CD8-positive, alpha-beta T cell (primary cell): ENCODE measurements at places on chromosomes 2 and 18.

DNA sequence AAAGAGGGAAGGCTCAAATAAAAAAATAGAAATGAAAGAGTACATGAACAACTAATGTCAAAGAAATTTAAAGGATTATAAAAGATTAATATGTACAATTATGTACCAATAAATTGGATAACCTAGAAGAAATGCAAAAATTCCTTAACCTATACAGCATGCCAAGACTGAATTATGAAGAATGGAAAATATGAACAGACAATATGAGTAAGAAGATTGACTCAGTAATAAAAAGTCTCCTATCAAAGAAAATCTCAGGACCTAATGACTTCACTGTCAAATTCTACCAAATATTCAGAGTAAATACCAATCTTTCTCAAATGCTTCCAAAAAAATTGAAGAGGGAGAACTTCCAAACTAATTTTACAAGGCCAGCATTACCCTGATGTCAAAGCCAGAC lies 120.2 kb upstream of the SPOPL start:
- no peak for DNase-seq

DNA sequence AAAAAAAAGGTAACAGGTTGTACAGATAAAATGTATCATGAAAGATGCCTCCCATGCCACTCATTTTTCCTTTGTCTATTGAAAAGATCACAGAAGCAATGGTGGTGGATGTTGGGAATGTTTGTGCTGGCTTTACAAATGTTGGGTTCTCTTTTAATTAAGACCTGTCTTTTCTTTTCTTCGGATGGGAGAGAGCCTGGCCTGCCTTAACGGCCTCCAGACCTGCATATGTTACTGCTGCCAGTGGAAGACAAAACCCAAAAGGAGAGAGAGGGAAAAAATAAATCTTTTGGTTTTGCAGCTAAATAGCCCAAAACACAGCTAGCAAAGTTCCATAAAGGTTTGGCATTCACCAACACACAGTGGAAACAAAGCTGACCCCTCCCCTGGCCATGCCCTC lies 50.5 kb upstream of the FZD7 start:
- no peak for DNase-seq

GRCh38 chr18:12329125-12329698 lies 21.2 kb downstream of the TUBB6 start:
- DNase-seq, result no peak

DNA sequence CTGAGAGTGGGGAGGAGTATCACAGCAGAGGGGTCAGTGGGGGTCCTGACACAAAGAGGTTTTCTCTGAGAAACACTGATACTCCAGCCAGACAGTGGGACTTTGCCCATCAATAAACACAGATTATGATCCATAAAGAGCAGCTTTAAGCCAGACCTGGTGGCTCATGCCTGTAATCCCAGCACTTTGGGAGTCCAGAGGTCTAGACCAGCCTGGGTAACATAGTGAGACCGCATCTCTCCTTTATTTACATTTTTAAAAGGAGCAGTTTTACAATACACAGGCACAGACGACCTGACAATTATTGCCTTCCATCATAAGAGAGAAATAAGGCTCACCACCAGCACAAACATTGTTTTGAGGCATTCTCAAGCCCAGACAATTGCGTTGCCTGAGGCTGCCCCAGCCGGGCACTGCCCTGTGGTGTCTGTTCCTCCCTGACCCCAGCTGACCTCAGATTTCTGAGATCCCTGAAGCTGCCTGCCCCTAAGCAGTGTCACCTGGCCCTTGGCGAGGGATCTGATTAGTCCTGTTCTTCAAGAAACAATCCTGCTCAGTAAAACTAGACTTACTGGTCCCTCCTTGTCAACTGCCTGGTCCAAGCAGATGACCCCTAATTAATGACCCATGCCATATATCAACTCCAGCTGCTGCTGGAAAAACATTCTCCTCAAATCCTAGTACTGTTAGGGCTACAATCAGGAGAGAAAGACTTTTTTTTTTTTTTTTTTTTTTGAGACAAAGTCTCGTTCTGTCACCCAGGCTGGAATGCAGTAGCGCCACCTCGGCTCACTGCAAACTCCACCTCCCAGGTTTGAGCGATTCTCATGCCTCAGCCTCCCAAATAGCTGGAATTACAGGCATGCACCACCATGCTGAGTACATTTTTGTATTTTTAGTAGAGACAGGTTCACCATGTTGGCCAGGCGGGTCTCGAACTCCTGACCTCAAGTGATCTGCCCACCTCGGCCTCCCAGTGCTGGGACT lies 59.4 kb upstream of the SOS1 start:
- no peak for DNase-seq

DNA sequence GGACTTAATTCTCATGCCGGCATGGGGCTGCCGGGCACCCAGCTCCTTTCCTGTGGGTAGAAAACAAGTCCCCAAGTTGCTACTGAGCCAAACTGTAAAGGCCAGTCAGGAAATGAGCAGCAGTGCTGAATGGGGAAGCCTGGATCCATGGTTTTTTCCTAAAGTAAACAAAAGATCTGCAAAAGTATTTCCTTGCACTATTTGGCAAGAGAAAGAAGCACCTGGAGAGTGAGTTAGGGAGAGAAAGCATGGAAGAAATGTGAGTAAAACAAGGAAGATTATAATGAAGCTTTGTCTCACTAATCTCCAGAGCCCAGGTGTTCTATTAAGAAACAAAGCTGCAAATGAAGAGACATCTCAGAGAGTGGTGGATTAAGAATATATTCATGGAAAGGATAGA lies 117.6 kb downstream of the METTL8 start:
- no peak for DNase-seq

DNA sequence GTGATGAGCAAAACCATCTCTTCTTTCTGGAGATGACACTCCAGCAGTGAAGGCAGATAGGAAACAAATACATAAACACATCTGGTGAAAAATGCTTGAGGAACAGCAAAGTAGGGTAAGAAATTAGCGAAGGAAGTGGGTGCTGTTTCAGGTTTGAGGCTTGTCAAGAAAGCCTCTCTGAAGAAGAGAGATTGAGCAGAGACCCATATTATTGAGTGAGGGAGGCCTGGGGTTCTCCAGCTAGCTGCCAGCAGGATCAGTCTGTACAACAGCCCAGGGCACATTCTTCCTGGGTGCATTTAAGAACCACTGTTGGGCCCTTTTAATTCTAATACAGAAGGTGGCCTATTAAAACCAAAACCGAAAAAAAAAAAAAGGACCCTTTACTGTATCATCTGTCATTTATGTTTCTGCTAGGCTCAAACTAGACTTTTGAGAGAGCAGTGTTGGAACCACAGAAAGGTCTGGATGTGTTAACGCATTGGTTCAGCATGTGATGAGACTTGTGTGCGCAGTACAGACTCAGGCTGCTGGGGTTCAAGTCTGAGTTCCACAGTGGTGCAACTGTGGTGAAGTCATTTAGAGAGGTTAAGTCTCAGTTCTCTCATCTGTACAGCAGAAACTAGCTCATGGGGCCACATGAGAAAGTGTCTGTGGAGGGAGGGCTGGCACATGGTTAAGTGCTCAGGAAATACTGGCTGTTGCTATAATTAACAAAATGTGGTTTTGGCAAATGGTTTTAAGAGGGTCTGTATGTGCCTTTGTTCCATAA lies 28.9 kb downstream of the MGAT5 start:
- DNase-seq, result peak; percentile 39

GRCh38 chr2:46373238-46373637 lies 76.0 kb downstream of the EPAS1 start:
- DNase-seq, result no peak

- no peak for DNase-seq
Measured at GRCh38 chr2:7378591-7378990, 461.4 kb downstream of the RNF144A start.

- DNase-seq, result no peak
Measured at GRCh38 chr18:31575515-31576257, 16.0 kb upstream of the TTR start.

DNA sequence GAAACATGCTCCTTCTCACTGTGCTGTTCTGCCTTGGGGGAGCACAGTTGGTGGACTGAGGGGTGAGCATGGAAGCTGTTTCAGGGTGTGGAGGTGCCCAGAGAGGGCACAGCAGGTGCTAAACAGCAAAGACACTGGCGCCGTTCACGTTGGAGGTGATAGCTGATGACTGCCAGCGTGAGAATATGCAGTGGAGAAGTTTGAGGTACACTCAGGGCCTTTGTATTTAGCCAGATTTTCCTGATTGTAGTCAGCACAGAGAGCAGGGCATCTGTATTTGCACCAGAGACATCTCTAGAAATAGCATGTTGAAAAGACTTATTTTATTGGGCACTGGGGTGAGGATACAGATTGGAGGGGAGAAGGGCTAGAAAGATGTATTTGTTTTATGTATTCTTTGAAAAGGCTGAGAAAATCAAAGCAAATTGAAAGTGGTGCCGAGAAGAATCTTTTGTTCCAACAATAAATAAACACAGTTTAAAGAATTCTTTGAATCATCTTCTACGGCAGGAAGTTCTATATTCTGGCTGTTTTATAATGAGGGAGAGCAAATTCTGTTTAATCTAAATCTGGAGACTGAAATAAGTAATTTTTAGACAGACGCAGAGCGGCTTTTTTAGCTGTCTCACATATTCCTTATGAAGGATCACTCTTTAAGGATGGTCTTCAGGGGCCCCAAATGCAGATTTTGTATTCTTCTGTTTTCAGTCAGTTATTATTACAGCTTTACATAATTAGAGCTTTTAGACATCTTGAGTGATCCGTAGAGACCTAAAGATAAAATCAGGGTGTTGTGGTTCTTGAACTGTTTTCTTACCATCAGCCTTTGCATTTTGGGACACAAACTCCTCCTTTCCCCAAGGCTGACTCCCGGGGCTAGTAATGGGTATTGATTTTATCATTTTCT lies 7.1 kb downstream of the ZNF532 start:
- no peak for DNase-seq

- no peak for DNase-seq
Measured at GRCh38 chr2:200752332-200752731, 59.4 kb upstream of the BZW1 start.

DNA sequence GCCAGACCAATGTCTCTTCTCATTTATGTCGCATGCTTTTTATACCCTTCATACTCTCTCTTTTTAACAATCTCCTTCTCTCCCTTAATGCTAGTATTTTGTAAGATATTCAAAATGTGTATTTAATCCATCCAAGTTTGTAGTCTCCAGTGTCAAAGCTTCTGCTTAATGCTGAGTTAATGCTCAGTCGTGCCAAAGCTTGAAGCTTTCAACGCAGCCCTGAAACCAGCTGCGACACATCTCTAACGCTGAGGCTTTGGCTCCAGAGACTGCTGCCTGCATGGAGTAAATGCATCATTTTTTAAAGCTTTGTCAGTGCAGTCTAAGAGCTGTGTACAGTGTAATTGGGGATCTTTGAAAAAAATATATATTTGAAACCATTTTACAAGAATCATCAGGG lies 2108.8 kb upstream of the PIK3C3 start:
- DNase-seq, result no peak

GRCh38 chr2:157741819-157742484 lies 113.3 kb upstream of the ACVR1C start:
- peak; percentile 5 for DNase-seq

DNA sequence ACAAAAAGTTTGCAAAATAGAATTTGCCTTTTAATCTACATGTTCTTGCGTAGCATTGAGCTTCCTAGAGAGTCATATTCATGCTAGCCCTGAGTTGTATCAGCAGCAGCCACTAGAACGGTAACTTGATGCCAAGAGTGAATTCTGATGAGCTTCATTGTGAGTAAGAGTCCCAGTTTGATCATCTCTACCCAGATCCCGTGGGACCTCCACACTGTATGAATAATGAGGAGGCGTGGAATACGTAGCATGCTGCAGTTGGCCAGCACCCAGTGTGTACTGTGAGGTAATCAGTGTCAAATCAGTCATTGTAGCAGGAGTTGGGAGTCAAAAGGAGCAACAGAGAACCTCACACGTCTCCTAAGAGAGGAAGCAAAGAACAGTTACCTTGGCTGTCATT lies 197.9 kb downstream of the NEDD4L start:
- no peak for DNase-seq

GRCh38 chr2:128195435-128195984 lies 104.5 kb downstream of the UGGT1 start:
- DNase-seq, result no peak

DNA sequence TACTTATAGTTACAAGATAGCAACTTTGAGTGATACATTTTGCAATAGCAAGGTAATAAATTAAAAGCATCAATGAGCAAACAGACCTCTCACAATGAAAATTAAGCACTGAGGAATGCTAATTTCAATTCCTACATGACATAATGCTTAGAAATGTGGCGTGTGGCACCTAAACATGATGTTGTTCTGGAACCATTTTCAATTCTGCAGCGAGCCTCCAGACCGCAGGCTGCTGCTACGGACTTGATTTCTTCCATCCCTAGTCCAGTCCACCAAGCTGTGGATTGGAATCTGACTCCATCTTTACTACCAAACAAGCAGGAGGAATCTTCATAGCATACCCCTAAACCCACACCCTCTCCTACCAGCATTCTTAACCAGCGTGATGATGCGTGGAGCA lies 58.7 kb upstream of the ZNF397 start:
- no peak for DNase-seq

DNA sequence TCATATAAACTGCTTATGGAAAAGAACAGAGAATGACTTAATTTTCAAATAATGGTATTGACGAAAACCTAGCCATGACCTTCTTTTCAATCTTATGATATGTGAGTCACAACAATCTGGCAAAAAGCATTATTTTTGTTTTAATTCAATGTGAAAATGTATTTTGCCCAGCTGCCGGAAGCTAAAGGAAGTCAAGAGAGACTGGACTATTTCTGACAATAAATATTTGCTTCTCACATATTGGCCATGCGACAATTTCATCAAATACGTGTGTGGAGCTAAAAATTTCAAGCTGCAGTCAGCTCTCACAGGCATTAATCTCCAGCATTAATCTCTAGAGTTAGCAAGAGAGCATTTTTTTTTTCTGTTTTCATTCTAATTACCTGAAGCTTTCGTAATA lies 881.0 kb downstream of the CPS1 start:
- no peak for DNase-seq

- DNase-seq, result no peak
Measured at GRCh38 chr18:80136679-80137078, 27.6 kb downstream of the ADNP2 start.

DNA sequence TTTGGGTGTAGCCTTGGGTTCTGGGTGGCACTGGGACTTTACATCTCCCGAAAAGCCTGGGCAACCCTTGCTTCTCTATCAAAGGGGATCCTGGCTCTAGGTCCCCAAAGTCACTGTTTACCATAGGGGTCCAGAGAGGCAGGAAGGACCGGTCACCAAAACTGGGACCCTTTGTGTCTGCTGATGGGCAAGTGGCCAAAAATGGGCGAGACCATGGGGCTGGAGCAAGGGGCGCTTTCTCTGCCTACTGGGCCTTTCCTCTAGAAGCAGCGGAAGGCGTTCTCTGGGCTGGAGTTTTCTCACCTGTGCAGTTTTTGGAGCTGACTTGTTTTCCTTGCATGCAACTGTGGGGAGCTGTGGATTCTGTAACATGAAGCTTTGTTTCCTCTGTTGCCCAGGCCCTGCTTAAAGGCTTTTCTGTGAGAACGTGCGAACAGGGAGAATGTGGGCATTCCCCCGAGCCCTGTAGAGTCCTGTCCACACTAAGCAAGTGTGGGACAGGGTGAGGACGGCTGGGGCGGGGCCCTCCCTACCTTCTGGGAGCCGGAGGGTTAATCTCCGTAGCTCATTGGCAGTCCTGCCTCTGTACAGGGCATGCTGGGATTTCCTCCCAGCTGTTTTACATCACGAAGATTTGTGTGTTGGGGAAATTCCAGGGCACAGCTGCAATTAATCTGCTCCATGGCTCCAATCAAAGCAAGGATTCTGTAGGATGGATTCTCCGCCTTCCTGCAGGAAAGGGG lies 50.2 kb downstream of the TGOLN2 start:
- no peak for DNase-seq
